ENCODE measurements at places on chromosomes 2 and 18.
A peak's percentile ranks its signal among the peaks of the same experiment; 100 is the strongest.

- DNase-seq = no peak
These were observed 8.8 kb upstream of the POLI start for GRCh38 chr18:54260396-54261072.

GRCh38 chr2:120884472-120885290 is 149.0 kb downstream of the GLI2 start:
- no peak for DNase-seq

DNA sequence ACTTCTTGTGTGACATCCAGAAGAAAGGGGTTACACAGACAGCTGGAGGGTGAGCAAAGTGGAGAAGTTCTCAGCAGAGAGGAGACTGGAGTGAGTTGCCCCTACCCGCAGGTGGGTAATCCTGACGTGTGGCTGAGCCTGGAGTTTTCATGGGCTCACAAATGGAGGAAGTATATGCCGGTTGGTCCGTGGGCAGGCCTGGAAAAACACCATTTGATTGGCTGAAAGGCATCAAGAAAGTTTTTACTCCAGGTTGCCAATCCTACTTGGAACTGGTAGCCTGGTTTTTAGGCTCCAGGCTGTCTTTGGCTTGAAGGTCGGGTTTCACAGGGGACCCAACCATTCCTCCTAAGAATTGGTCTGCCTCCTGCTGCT is 1177.4 kb upstream of the LRRTM1 start:
- DNase-seq = no peak

DNA sequence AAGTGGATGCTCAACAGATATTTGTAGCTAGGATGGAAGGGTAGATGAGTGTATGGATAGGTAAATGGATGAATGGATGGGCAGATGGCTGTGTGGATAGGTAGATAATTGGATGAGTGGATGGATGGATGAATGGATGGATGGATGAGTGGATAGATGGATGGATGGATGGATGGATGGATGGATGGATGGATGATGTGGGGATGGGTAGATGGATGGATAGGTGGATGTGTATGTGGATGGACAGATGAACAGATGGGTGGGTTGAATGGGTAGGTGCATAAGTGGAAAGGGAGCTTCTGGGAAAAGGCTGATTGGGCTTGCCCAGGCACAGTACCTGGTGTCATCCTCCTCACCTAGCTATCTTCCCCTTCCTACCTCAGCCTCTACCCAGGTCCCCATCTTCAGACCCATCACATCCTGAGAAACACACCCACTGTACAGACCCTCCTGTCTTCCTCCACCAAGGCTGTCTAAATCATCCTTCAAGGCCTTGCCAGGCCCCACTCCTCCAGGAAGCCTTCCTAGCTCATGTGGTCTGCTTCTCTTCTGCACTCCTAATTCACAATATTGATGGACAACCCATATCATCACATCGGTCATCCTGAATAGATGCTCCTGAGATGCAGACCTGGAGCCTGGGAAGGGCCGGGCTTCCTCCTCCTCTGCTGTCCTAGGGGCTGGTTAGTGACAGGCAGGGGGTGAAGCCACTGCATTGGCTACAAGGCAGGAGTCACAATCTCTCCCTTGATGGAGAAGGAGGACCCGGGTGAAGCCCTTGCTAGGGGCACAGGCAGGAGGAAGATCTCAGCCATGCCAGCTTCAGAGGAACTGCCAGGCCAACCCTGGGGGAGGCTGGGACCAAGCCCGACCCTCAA is 49.4 kb downstream of the SMAD7 start:
- DNase-seq = no peak

GRCh38 chr2:33877348-33878016 is 278.4 kb upstream of the FAM98A start:
- DNase-seq = no peak

DNA sequence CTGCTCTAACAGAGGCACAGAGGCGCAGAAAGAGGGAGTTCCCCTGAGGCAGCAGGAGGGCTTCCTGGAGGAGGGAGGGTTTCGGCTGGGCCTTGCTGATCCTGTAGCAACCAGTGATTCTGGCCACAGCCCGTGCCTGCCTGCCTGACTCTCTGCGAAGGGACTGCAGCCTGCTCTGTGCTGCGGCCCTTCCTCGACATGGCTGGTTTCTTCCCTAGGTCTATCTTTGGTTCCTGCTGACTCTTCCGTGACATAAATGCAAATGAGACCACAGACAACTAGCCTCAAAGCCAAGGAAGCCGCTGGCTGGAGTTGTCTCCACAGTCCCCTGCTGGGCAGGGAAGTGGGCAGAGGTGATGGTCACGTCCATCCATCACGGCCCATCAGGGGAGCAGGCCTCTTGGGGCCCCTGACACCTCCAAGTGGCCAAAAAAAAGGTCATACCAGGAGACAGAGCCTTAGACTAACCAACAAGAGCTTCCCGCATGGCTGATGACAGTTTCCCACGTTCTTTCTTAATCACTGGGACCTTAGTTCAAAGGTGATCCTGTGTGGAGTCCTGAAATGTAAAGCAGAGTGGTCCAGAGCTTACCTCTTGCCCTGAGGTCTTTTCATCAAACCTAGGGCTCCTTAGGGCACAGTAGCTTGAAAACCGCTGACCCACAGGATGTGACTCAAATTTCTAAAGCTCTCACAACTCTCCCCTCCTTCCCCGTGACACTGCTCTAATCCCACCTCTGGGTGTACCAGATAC is 55.3 kb downstream of the HS1BP3 start:
- no peak for DNase-seq

- no peak for DNase-seq
These were observed 7.4 kb downstream of the MYL12B start for GRCh38 chr18:3269241-3269913.

DNA sequence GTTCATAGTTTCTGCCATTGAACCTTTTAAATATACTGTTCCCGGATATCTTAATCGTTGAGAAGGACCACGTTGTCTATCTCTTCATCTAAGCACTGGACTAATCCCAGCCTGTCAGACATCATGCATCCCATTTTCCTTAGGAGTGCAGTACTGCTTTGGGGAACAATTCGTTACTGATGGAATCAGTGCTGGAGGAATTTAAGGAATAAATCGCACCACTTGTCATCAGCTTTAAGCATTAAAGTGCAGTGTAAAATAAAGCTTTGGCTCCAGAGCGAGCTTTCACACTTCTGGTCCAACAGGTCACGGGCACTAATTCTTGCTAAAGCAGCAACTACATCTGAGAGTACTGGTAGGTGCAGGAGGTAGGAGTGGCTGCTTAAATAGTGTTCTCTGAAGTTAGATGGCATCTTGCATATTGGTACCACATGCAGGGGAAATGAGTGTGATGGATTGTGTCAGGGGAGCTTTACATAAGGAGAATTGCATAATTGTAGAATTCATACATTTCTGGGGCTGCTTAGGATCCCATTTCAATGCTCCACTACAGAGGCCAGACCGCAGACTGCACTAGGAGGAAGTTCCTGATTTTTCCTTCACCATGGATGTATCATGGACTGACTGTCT is 105.7 kb upstream of the RASGRP3 start:
- no peak for DNase-seq

GRCh38 chr2:195818106-195818505 is 161.1 kb downstream of the SLC39A10 start:
- DNase-seq = no peak

- DNase-seq = peak; percentile 47
These were observed 888.3 kb upstream of the CELF4 start for GRCh38 chr18:38453880-38454279.

DNA sequence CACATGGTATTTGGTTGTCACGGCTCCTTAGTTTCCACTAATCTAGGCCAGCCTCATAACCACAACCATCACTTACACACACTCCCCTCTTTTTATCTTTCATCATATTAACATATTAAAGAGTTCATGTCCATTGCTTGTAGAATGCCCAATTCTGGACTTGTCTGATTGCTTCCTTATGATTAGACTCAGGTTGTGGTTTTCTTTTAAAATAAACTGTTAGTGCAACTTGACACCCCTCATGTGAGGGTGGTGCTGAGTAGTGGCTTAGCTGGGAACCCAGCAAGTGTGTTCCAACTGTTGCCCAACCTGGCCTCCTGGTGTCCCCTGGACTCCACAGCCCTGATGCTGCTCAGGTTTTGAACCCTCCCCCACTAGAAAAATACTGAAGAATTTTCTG is 20.1 kb upstream of the CD207 start:
- DNase-seq = no peak

DNA sequence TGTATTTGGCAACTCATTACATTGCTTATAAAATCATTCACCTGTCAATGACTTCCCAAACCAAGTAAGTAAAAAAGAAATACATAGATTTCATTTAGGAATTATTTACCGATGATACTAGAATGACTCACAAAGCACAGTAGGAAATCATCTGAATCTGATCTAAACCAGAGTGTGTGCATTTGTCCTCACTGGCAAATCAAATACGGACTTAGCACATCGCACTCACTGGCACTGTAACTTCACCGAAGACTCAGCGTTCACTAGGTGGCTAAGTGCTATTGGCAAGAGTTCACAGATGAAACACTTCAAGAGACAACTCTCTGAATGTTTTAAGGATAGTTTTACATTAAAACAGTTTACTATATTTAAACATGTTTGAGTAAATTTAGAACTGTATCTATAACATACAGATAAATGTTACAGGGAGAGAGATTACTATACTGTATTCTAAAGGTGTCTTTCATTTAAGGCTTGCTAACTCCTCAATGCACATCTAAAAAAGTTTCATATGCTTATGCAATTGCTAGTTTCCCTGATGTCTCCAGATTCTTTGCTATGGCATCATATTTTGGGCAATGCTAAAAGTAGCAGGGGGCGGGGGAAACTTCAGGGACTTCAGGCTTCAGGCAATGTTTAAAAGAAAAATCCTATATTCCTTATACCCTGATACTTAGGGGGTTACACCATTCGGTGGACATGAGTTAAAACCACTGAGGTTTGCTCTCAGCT is 48.8 kb downstream of the STK39 start:
- no peak for DNase-seq

- DNase-seq = no peak
These were observed 17.0 kb downstream of the STAT1 start for GRCh38 chr2:190996947-190997346.

- DNase-seq = no peak
These were observed 146.3 kb upstream of the LMAN1 start for GRCh38 chr18:59505356-59505755.

DNA sequence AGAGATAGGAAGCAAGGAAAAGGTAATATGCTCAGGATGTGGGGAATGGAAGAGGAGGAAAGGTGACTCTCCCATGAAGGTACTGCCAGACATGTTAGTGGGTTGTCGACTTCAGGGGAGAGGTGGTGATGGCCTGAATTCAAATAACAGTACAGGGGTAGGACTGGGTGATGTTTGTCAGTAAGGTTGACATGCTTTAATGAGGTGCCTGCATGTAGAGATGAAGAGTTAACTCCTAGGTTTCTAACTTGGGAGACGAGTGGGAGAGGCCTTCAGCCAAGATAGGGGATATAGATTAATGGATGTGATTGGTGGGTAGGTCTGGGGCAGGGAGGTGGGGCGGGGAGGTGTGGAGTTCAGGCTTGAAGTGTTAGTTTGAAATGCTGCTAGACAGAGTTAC is 2.6 kb downstream of the NAPG start:
- no peak for DNase-seq

GRCh38 chr2:150917961-150918713 is 343.5 kb downstream of the RBM43 start:
- DNase-seq = no peak

DNA sequence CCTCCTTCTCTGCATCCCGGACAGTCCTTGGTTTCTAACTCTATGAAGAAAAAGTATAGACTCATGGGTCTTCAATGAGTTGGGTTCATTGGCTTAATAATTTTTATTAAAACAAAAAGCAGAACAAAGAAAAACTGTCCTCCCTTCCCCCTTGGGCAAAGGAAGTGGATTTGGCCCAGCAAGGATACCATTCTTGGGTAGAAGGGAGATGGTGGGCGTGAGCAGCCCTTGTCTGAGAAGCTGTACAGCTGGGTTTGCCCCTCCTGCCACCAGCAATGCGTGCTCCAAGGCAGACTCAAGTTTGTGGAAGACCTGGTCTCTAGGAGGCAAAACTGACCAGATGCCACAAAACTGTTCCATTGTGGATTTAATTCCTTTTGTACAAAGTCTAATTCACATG is 12.7 kb downstream of the PCARE start:
- DNase-seq = no peak

DNA sequence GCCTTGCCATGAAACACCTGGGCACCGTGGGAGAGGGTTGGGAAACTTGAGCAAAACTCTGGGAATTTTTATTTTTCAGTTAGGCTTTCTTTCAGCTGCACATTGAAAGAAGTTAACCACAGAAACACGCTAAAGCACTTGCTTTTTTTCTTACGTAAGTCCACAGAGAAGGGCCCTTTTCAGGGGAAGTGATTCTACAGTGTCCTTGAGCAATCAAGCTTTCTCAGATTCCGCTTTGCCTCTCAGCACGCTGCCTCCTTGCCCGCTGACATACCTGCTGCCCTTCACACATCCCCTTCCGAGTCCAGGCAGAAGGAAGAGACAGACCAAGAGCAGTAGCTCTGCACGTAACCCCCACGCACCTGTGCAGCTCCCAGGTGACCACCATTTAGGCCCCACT is 135.5 kb upstream of the MYT1L start:
- DNase-seq = no peak

GRCh38 chr18:11849841-11850634 is 1.2 kb upstream of the CHMP1B start:
- peak; percentile 46 for DNase-seq

DNA sequence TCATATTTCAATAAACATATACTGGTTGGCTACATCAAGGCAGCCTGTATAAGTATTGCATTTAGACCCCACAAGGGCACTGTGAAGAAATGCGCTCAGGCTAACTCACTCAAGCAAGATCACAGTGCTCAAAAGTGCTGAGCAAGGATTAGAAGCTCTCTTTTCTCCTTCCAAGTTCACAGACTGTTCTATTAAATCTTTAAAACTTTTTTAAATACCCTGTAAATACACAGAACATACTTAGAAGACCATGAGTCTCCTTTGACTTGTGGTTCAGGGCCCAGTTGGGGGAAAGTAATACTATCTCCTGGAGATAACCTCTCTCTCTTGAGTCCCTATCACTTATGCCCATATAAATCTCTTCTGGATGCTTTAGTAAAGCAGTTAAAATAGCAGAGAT is 152.9 kb downstream of the SP3 start:
- DNase-seq = no peak

GRCh38 chr2:28206762-28207161 is 185.9 kb upstream of the FOSL2 start:
- DNase-seq = peak; percentile 11

- no peak for DNase-seq
These were observed 172.7 kb upstream of the TRIB2 start for GRCh38 chr2:12543978-12544558.
